A549 treated with CpdA at 1 μM for 4 hours (cell line): ENCODE measurements at places on chromosomes 16 and 17. TPM values are rescaled to one million over a fixed set of nuclear protein-coding genes. Genes with fewer than 3 reads are reported as not detected.

TRIM47 gene
- 105 to 184 TPM (median 149 TPM) in 5 replicates for total RNA-seq

FOXO3B gene
- 3.4 to 5.3 TPM (median 4.9 TPM) in 5 replicates for total RNA-seq

TAX1BP3 gene
- 257 to 327 TPM (median 309 TPM) in 5 replicates for total RNA-seq

STX1B gene
- 1.4 to 2.2 TPM (median 1.7 TPM) in 5 replicates for total RNA-seq

CLEC3A gene
- not detected in 5 replicates for total RNA-seq

CIBAR2 gene
- not detected in 5 replicates for total RNA-seq
